ENCODE measurements at places on chromosomes 5 and 9.

GRCh38 chr5:83487155-83487554, 15.6 kb downstream of the VCAN start:
- DNase-seq, result no peak

GRCh38 chr9:2015581-2016407, 647 bp downstream of the SMARCA2 start:
- DNase-seq, result peak; percentile 5

DNA sequence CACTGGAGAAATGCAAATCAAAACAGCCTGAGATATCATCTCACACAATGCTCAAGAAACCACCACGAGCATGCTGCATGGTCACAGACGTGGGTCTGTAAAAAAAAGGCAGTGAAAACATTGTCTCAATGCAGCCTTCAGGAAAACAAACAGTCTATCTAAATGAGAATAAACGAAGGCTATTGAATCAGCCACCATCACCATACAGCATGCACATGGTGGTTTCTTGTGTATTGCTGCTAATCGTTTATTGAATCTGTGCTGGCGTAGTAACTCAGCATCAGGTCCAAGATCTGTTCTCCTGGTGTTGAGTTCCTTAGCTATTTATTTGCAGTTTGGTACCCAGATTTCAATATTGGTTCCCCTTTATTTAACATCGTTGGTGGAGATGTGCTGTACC, 1115.0 kb downstream of the CDH18 start:
- no peak for DNase-seq

DNA sequence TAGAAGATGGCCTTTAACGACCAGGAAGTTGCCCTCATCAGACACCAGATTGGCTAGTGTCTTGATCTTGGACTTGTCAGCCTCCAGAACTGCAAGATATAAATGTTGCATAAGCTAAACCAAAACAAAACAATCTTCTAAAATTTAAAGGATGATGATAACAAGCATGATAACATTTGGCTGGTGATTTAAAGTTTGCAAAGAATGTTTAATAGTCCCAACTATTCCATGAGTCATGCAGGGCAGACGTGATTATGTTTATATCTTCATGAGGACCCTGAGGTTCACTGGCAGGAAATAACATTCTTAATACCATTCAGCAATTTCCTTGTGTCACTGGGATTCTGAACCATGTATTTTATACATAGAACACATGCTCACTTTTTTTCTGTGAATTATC, 319.8 kb downstream of the HCN1 start:
- no peak for DNase-seq

- no peak for DNase-seq
Observed at GRCh38 chr9:76297721-76298239, 96.4 kb downstream of the RFK start.

GRCh38 chr5:147854331-147854730, 22.9 kb upstream of the SPINK1 start:
- DNase-seq, result no peak

GRCh38 chr9:18189871-18190670, 283.9 kb upstream of the ADAMTSL1 start:
- no peak for DNase-seq

DNA sequence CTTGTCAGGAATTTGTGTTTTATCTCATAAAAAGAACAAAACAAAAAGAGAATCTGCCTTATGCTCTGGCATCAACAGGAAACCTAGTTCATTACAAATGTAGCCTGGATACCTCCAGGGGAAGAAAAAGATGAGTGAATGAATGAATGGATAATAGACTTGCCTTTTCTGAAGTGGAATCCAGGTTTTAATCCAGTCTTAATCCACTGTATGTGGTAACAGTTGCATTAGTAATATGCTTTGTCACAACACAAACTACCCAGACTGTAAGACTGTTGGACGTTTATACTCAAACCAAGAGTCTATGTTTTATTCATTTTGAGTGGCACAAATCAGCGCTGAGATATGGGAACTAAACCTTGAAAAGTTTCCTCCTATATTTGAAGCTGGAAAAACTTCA, 32.1 kb upstream of the MAP3K1 start:
- DNase-seq, result no peak

GRCh38 chr5:8491254-8491653, 622.3 kb downstream of the MTRR start:
- DNase-seq, result no peak

DNA sequence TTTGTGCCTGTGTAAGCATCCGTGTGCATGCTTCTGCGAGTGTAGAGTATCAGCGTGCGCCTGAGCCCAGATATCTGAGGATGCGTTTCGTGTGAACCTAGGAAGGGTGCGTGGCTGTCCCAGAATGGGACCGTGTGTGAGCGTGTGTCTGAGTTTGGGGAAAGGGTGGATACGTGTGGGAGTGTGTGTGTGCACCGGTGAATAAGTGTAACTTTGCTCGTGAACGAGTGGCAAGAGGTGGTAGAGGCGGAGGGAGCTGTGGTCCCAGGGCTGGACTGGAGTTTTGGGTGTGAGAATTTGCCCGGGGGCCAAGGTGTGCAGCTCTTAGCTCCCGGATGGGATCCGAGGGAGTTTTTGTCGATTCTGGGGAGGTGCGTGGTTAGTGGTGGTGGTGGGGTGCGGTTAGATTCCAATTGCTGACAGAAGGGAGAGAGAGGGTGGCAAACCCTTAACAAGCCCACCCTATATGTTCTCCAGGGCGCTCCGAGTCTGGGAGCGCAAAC, 686 bp upstream of the COL27A1 start:
- no peak for DNase-seq

- DNase-seq, result no peak
Observed at GRCh38 chr9:112049811-112050516, 125.1 kb downstream of the SUSD1 start.

DNA sequence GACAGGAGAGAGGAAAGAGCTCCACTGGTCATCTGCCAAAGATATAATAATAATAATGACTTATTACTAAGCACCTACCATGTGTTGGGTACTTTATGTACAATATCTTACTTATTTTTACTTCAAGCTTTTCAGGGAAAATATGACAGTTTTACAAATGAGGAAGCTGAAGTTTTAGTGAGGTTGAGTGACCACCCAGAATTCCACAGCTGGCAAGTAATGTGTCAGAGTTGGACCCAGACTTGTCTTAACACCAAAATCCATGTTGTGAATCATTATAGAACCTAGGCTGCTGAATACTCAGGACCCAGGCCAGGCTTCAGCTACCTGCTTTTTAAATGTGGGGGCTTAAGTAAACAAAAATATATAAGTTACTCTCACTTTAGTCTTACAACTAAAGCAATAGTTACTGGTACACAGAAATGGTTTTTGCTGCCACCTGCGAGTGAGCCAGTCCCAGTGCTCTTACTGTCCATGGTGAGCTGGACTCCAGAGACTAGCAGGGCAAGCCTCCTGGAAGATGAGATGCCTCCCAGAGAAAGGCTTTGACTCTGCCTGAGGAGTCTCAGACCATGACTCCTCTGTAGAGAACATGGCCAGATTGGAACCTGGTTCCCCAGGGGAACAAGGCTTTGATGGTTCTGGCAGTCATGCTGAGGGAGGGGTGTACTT, 29.9 kb downstream of the RUSC2 start:
- no peak for DNase-seq

- DNase-seq, result no peak
Observed at GRCh38 chr9:114450181-114450580, 55.1 kb downstream of the WHRN start.

- no peak for DNase-seq
Observed at GRCh38 chr9:35028341-35028740, 38.8 kb downstream of the DNAJB5 start.

DNA sequence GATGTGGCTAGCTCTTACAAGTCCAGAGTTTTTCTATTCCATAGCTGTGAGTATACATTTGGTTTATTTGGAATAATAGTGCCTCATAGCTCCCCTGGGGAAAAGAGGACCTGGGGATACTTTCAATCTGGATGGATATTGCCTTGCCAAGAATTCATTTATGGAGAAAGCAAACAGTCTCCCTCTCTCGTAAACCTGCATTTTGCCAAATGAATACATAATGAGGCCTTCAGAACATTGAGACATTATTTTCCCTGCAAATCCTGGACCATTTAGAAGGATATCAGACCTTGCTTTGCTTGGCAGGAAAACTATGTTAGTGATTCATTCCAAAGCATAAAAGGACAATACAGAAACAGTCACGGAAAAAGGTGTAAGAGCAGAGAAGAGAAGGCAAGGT, 569.6 kb upstream of the BRINP1 start:
- DNase-seq, result no peak

- DNase-seq, result peak; percentile 13
Observed at GRCh38 chr5:159316519-159317383, 13.5 kb downstream of the IL12B start.

GRCh38 chr5:171599411-171599810, 180.0 kb downstream of the FGF18 start:
- DNase-seq, result no peak

DNA sequence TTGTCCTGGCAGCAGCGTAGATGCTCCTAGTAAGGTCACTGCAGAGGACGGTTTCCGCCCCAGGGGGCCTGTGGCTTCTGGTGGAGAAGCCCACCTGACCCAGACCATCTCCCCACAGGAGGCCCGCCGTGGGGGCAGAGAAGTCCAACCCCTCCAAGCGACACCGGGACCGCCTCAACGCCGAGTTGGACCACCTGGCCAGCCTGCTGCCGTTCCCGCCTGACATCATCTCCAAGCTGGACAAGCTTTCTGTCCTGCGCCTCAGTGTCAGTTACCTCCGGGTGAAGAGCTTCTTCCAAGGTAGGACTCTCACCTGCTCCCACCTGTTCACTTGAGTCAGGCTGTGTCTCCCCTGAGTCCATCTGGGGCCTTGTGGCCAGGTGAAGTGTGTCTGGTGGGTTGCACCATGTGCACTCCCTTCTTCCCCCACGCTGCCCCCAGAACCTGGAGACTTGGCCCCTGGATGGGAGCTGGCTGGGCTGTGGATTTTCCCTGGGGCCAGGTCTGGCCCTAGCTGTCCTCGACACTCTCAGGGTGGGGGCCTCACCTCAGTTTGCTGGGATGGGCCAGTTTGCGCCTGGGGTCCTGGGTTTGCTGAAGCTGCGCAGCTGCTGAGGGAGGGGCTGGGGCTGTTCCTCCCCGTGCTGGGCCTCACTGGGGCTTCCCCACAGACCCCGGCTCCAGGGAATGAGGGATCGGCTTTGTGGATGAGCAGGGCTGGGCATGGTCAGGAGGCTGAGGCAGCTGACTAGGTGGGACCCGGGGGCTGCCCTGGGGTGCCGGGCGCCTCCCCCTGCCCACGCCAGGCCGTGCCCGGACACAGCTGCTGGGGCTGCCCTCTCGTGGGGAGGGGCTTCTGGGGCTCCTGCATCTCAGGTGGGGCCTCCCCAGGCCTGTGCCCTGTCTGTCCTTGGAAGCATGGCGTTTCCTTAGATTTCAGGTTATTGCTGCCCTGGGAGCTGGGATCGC, 32.4 kb downstream of the AHRR start:
- no peak for DNase-seq

GRCh38 chr5:14257995-14258403, 114.9 kb downstream of the TRIO start:
- DNase-seq, result no peak

GRCh38 chr5:173501271-173501670, 115.2 kb downstream of the BOD1 start:
- DNase-seq, result no peak

- DNase-seq, result no peak
Observed at GRCh38 chr9:25537808-25538207, 140.4 kb downstream of the TUSC1 start.

DNA sequence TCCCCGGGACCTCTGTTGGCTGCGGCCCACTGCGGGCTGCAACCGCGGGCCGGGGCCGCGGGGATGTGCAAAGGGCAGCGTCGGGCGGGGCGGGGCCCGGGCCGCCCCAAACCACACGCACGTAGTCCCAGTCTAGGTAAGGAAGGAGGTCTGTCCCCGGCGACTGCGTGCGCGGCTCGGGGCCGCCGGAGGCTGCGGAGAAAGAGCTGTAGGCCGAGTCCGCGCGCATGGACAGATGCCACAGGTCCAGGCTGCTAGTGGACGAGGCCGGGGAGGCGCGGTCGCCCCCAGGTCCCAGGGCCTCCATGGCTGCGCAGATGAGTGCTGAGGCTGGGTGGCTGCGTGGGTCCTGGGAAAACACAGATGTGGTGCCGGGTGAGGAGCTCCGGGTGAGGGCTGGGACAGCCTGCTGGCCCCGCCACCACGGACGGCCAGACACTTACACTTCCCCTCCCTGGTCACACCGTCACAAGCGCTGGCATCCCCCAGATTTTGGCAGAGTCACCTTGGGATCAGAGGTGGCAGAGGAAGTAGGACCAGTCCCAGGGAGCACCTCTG, 4.5 kb downstream of the SHROOM1 start:
- no peak for DNase-seq

DNA sequence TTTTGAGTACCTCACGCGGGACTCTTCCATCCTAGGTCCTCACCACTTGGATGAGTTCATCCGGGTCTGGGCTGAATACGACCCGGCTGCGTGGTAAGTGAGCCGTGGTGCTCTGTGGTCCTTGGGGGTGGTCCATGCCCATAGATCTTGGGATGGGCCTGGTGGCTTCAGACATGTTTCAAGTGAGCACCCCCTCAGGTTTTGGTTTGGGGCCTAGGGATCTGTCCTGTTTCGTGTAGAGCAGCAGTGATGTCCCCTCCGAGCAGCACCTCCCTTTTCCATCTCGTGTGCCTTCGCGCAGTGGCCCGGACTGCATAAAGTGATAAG, 218.9 kb downstream of the CACNA1B start:
- no peak for DNase-seq

DNA sequence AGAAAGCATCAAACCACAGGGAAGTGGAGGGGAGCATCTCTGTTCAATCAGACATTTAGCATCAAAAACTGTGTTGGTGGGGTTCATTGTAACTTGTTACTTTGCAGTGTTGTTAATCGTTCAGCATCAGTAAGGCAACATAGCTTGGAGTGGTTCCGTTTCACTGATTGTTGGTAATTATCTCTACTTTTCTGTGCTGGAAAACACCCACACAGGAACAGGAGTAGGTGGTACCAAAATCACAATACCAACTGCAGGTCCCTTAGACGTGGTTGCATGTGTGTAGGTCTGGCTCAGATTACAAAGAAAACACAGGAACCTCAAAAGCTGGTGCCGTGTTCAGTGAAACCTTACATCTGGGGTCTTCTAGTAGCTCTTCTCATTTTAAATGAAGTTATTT, 146.8 kb downstream of the RNF180 start:
- no peak for DNase-seq

- no peak for DNase-seq
Observed at GRCh38 chr9:88920645-88921044, 70.6 kb upstream of the S1PR3 start.

DNA sequence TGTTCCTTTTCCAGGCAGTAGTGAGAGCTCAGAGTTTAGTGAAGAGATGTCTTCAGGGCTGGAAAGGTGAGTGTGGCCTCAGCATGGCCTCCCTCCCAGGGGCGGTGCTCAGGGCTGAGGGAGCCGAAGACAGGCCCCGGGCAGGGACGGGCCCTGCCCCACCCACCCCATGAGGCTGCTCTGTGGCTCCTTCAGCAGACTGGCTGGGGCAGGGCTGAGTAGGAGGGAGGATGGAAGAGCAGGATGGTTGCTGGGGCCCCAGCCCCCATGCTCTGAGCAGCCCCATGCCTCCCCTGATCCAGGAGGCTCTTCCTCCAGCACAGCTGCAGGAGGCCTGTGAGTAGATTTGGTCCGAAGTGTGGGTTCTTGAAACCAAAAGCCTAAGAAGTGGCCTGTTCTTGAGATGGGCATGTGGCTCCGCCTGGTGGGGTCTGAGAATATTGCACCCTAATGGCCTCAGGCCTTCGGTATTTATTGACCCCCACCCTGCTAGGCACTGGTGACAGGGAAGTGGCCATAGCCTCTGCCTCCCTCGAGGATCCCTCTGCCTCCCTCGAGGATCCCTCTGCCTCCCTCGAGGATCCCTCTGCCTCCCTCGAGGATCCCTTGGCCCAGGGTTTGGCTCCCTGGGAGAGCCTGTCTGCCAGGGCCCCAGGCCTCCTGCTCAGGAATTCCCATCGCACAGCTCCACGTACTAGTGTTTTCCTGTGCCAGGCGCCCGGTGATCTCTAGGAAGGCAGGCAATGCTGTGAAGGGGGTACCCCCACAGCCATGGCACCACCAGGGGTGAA, 65.4 kb upstream of the GARNL3 start:
- peak; percentile 50 for DNase-seq

Measured in stimulated activated CD8-positive, alpha-beta memory T cell treated with anti-CD3 and anti-CD28 coated beads, Interleukin-7, amount 100 ng/mL, for 4 hours (primary cell).